ENCODE measurements at places on chromosomes 6 and 20.

- no peak for DNase-seq
Observed at GRCh38 chr6:146583966-146584365, 14.8 kb upstream of the ADGB start.

- no peak for DNase-seq
Observed at GRCh38 chr6:154996841-154997311, 1.8 kb downstream of the TIAM2 start.

DNA sequence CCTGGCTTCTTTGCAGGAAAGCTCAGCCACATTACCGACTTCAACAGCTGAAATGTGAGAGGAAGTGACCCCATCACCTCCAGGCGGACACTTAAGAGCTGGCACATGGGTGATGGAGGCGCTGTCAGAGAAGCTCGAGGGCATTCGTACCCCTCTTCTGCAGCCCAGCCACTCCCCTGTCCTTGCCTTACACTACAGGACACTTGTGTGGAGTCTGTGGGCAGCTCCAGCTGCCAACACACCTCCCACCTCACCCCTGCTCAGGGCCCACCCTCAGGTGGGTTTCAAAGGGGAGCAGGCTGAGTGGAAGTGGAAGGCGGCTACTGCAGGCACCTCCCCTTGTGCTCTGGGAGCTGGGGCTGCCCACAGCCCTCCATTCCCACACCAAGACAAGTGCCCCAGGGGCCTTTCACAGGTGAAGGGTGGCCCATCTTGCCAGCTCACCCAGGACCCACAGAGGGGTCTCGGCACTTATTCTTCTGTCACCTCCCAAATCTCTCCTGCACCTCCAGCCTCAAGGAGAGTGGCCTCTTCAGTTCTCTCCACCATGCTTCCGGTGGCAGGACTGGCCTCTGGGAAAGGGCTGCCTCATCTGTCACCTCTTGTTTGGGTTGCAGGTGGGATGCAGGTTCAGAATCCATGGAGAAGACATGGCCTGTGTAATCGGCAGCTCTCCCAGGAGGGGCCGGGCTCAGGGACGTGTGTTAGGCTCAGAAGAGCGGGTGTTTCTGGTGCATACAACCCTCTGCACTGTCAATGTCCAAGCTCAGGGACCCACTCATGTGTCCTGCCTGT lies 49.8 kb downstream of the IRF4 start:
- no peak for DNase-seq

- DNase-seq = no peak
Observed at GRCh38 chr6:161434921-161435747, 161.3 kb upstream of the AGPAT4 start.

GRCh38 chr20:1934721-1935573 lies 39.7 kb downstream of the SIRPA start:
- DNase-seq = no peak

DNA sequence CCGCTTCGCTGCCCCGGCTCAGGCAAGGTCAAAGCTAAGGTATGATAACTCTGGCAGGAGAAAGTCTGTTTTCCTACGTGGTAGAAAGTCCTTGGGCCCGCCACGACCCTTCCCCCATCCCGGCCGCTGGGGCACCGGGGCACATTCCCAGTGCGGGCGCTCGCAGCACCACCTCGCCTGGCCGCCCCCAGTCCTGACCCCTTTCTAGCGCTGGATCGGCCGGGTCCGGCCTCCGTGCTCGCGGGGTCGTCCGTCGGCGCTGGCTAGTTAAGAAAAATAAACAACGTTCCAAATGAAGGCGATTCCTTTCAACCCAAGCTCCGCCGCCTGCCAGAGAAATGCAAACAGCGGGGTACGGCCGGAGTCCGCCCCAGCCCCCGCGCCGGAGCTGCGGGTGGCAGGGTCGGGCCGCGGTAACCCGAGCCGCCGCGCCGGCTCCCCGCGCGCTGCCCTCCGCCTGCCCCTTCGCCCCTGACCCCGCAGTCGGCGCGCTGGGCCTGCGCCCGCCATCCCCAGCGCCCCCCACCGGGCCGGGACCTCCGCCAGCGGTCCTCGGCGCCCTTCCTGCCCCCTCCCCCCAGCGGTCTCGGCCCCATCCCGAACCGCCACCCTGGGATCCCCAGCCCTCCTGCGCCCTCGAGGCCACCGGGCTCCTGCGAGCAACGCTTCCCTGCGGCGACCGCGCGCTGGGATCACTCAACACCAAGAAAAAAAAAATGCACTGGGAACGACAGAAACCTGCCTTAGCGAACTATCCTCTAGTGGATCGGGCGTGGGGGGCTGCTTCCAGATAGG lies 37.6 kb downstream of the NCR2 start:
- no peak for DNase-seq

DNA sequence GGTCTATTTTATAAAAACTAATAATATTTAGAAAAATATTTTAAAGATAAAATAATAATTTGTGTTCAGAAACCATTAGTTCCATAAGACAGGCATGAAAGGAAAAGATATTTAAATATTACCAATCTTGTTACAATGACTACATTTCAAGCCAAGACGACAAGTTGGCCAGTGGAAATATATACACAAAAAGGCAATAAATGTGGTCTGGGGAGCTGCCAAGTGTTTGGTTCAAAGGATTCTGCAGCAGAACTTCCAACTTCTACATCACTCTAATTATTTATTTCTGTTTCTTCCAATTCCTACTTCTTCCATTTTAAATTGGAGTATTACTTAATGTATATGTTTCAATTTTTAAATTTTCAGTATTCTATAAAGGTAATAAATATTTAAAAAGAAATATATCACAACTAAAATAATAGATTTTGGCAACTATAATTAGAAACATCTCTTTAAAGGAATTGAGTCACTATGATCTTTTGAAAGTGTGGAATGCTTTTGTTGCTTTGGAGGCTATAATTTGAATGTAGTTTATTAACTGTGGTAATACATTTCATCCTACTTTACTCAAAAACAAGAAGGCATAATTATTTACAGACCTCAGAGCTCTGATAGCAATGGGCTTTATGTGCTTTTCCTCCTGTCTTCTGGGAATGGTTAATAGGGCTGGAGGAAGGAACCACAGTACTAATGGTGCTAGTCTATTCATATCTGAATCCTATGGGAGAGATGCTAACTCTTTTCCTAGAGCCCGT lies 129.7 kb upstream of the FAM184A start:
- DNase-seq = no peak

DNA sequence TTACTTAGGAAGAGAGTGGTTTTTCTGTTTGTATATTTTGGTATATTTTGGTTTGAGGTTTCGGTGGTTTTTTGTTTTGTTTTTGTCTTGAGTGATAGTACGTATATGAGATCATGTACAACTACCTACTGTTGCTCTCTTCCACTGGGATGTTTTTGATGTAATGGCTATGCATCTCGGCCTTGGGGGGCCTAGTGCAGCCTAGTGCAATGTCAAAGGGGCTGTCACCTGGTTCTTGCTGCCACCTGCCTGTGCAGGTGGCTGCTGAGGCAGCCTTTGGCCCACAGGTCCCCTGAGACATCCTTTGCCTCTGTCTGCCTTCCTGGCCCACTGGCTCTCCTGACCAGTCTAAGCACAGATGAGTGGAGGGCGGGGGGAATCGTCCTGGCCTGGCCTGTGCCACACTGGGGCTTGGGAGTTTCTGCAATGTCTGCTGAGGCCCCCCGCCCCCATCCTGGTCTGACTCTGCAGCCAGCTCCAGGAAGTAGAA lies 546.6 kb downstream of the CD83 start:
- DNase-seq = no peak

- DNase-seq = no peak
Observed at GRCh38 chr20:61252601-61253263, 671 bp downstream of the CDH4 start.

- no peak for DNase-seq
Observed at GRCh38 chr6:149905911-149906371, 8.0 kb upstream of the RAET1E start.

GRCh38 chr6:39338397-39338796 lies 15.9 kb upstream of the KCNK16 start:
- DNase-seq = no peak

DNA sequence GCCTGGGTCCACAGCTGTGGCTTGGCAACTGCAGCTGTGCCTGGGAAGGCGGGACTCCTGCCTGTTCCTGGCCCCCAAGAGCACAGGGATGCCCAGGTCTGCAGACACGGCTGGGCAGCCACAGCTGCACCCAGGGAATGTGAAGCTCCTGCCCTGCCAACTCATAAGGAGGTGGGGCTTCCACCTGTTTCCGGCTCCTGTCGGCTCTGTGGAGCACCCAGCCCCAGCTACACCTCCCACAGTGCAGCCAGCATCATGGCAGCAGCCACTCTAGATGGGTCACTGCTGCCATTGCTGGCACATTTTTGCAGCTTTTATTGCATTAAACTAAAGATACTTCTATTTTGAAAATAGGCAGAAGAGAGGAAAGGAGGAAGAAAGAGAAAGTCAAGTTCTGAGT lies 207.9 kb downstream of the SAMD5 start:
- no peak for DNase-seq

DNA sequence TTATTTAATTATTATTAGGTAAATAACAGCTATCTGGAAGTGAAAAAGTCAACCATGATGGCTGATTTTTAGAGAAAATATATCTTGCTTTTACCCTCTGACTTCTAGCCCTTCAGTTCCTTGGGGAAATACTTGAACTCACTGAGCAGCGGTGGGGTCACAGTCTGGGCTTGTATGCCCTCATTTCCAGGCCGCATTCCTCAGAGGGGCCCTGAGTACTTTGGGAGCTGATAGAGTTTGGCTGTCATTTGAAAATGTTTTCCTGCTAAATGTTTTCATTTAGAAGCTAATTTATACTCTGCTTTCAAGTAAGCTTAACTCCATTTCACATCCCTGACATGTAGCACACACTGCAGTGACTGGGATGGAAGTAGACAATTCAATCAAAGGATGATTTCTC lies 1028.5 kb downstream of the KIF16B start:
- no peak for DNase-seq

DNA sequence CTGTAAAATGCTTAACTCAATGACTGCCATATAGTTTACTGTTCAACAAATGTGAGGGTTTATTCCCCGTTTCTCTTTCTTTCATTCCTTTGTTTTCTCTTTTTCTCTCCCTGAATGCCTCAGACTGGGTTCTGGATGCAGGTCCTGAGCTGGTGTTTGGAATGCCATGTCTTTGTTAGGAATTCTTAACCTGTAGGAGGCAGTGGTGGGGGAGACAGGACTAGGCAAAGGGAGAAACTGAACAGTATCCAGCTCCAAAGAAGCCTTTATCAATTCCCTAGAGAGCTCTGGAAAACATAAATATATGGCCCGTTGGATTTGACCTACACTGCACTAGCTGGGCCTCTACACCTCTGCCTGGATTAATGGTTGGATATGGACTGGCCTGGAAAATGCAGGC lies 621.2 kb upstream of the SLC35B3 start:
- no peak for DNase-seq

DNA sequence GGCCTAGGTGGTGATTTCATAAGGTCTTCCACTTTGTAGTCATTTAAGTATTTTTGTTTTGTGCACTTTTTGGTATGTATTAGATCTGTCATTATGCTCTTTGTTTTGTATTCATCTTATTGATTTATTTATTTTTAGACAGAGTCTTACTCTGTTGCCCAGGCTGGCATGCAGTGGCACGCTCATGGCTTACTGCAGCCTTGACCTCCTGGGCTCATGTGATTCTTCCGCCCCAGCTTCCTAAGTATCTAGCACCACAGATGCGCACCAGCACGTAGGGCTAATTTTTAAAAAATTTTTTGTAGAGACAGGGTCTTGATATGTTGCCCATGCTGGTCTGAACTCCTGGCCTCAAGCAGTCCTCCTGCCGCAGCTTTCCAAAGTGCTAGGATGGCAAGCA lies 30.6 kb downstream of the TPX2 start:
- DNase-seq = no peak

- DNase-seq = no peak
Observed at GRCh38 chr20:52240802-52241201, 49.2 kb upstream of the ZFP64 start.
